ENCODE measurements at places on chromosomes 7 and 10.

- no peak for DNase-seq
These were observed 297.9 kb downstream of the PLXDC2 start for GRCh38 chr10:20114179-20114578.

GRCh38 chr10:62394556-62395018, 20.4 kb downstream of the ZNF365 start:
- no peak for DNase-seq

DNA sequence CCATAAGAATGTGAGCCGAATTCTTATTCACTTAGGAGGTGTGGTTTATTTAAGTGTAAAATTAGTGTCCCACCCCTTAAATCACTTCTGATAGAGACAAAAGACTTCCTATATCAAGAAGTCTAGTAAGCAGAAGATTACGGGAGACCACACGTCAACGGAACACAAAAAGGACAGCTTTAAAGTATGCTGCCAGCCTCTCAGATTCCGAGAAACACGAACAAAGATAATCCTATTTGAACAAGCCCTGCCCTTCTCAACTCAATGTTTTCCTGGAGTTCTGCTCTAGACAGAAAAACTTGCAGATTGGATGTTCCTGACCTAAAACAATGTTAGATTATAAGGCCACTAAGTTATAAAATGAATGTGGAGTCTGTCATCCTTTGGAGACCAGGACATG, 4.9 kb upstream of the MCU start:
- no peak for DNase-seq

GRCh38 chr7:51226063-51226755, 90.4 kb downstream of the COBL start:
- no peak for DNase-seq

DNA sequence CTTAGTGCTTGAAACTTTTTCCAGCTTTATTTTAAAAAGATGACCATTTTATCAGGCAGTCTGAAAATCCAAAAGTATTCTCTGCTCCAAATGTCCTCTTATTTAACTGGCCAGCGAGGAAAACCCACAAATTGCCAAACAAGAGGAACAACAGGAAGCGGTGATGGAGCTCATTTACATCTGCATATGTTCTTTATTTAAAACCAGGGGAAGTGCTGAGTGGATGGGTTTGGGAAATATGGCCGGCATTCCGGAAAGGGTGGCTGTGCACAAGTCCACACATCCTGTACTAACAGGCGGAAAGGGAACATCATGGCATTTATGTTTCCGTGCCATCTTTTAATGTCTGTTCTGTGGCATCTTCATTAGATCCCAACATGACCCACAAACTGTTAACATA, 974.5 kb downstream of the LRMDA start:
- DNase-seq = no peak

DNA sequence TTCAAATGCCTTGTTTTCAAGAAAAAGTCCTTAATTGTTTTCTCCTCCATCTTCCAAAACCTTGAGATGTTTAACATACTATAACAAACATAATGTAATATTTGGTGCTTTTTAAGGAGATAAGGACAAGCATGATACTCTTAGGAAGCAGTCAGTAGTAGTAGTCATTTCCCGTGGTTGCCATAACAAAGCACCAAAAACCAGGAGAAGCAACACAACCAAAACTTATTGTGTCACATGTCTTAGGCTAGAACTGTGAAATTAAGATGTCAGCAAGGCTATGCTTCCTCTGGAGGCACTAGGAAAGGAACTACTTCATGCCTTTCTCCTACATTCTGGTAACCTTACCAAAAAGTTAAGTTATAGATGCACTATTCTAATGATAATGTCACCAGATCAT, 106.8 kb downstream of the MBL2 start:
- DNase-seq = no peak

DNA sequence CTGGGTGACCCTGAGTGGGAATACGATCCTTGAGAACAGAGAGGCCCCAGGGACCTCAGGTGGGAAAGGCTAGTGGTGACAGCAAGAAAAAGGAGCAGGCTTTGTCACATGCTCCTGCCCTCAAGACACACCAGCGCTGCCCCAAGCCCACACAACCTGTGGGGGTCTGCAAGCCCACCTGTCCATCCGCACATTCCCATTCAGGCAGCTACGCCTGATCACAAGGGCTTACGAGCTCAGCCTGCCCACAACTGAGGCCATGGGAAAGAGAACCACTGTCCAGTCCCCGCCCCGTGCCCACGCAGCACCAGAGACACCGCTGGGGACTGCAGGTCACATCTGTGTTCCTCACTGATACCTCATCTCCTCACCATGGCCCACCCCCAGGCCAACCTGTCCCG, 26.7 kb downstream of the EBF3 start:
- no peak for DNase-seq

DNA sequence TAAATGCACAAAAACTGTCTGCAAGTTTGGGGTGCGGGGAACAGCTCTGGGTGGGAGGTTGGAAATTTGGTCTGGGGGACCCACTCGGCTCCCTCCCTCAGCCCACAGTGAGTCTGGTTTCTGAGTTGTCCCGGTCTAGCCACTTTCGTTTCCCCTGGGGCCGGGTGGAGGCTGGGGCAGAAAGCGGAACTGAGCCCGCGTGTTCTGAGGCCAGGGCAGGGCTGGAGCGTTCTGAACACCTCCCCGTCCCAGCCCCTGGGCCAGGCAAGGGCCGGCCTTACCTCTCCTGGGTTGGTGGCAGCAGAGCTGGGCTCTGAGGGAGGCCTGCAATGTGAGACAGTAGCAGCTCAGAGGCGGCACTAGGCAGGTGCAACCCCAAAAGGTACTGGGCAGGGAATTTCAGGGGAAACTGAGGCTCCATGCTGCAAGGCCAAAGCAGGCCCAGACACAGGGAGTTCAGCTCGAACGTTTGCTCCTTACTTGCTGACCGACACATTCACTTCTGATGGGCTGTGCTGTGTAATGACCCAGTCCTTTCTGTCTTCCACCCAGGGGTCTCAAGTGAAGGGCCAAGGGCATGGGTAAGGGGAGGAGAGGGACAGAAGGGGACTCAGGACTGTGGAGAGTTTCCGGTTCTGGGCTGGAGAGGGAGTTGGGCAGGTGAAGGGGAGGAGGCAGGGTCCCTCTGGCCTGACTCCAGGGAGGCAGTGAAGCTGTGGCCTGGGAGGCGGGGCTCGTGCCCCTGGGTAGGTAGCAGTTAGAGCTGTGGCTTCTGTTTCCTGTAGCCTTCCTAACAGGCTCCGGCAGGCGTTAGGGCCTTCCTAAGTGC, 3.0 kb downstream of the IRF5 start:
- no peak for DNase-seq
